Stimulated activated CD4-positive, alpha-beta T cell treated with anti-CD3 and anti-CD28 coated beads, Interleukin-4, amount 100 ng/mL, for 4 hours (primary cell): ENCODE measurements at places on chromosomes 4 and X.

DNA sequence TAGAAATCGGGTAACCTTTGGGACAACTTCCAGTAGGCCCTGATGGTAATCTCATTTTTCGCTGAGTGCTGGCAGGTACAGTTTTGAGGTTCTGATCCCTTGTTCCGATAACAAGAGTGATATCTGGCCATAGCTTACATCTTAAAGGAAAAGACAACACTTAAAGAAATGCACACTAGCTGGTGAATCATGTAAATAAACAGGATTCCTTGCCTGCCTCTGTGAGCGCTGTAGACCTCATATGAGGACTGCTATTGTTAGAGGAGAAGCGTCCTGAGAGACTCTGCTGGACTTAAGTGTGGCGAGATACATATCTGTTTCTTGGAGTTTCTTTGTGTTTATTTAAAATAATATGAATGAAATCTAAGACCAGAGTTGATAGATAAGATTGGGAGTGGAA is 149.3 kb upstream of the SLC4A4 start:
- DNase-seq, result no peak

DNA sequence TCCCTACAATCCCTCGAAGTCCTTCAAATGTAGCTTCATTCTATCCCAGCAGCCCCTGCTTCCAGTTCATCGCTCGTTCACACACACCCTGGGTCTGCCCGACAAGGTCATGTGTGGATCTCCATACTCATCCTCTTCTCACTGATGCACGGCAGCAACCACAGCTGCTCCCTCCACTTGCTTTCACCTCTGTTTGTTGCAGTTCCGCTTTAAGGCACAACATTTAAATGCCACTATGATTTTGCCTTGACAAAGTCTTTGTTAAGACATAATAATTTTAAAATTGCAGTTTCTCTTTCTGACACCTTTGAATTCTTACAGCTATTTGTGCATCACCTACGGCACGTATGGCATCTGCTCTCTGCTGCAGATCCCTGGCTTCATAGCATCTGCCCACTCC is 1.8 kb downstream of the ODAPH start:
- no peak for DNase-seq

- peak; percentile 93 for DNase-seq
Measured at GRCh38 chr4:1870578-1871443, at the start of gene NSD2. Gene NSD2, plus strand, starts transcription at chr4:1871393. Its CDS starts 29,262 bp downstream, at chr4:1900655.

DNA sequence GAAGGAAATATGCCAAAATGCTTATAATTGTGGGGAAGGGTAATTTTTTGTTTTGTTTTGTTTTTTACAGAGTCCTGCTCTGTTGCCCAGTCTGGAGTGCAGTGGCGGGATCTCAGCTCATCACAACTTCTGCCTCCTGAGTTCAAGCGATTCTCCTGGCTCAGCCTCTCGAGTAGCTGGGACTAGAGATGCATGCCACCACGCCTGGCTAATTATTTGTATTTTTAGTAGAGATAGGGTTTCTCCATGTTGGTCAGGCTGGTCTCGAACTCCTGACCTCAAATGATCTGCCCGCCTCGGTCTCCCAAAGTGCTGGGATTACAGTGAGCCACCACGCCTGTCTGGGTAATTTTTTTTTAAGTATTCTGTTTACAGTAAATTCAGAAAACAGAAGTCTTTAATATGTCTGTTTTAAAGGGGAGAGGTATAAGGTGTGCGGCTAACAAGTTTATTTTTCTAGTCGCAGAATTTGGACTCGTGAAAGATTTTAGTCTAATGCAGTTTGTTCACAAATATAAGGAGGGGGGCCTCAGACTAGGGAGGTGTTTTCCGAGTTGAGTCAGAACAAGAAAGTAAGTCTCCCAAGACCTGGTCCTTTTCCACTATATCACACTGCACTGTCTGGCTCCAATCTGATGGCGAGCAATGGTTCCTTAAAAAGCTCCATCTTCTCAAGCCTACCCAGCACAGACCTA is 1.5 kb downstream of the ACSL1 start:
- no peak for DNase-seq

DNA sequence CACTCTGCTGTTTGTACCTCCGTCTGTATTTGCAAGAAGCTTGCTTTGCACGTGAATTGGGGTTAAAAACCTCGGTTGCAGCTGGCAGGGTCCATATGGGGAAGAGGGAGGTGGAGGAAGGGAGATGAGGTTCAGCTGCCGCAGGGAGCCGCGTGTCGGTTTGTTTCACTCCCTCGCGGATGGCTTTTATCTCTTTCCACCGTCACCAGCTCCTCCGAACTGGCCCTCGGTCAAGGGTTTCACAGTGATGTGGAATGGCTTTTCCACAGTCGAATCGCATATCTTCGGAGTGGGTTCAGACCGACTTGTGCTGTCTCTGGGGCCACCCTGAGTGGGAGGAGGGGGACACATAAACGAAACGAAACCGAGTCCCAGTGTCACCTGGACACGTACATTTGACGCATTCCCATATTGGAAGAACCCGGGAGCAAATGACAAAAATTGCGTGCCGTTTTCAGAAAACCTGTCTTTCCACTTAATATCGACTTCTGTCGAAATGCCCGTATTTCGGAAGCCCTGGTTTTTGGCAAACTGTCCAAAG is 929 bp downstream of the ZBTB33 start:
- no peak for DNase-seq
